ENCODE measurements at places on chromosomes 7 and 10. TPM values are rescaled to one million over a fixed set of nuclear protein-coding genes. Genes with fewer than 3 reads are reported as not detected.

Gene CTAGE8
- total RNA-seq: 1.8 TPM

Gene PNLIPRP1
- total RNA-seq: not detected

Gene AFAP1L2
- 41.6 TPM for total RNA-seq

Gene HOXA13
- not detected for total RNA-seq

Gene PON1
- 0.12 TPM for total RNA-seq

Gene HSPA12A
- total RNA-seq: 26.6 TPM

Gene LRIT1
- not detected for total RNA-seq

Gene CALCR
- total RNA-seq: 1.8 TPM

Gene CPXM2
- total RNA-seq: 9.5 TPM

Data from metanephros (tissue), 2 donors.